ENCODE measurements at places on chromosomes 1 and 21.

GRCh38 chr1:66175098-66175497, 358.9 kb upstream of the SGIP1 start:
- DNase-seq = no peak

GRCh38 chr1:15678578-15678977, 5.5 kb upstream of the PLEKHM2 start:
- DNase-seq = no peak

- no peak for DNase-seq
These were observed 9.6 kb downstream of the EPHA10 start for GRCh38 chr1:37755290-37755689.

GRCh38 chr1:185033686-185034085, 11.7 kb upstream of the RNF2 start:
- DNase-seq = no peak

- no peak for DNase-seq
These were observed 39.7 kb upstream of the PADI2 start for GRCh38 chr1:17158961-17159360.

GRCh38 chr21:27173053-27173452, 206.2 kb upstream of the ADAMTS5 start:
- DNase-seq = no peak

DNA sequence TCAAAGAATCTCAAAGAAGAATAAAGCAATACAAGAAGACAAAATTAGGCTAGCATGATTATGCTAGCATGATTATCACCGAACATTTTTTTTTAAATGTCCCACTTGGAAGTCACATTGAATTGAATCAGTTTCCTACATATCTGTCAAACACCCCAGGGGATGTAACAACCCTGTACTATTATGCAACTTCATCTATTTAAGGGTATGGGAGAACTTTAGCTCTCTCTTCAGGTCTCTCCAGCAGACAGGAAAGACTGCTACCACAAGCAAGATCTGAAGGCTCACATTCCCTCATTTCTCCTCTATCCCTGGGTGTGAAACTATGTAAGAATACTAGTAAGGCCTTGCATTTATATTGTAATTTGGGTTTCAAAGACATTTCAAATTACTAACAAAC, 52.8 kb downstream of the EDEM3 start:
- no peak for DNase-seq

DNA sequence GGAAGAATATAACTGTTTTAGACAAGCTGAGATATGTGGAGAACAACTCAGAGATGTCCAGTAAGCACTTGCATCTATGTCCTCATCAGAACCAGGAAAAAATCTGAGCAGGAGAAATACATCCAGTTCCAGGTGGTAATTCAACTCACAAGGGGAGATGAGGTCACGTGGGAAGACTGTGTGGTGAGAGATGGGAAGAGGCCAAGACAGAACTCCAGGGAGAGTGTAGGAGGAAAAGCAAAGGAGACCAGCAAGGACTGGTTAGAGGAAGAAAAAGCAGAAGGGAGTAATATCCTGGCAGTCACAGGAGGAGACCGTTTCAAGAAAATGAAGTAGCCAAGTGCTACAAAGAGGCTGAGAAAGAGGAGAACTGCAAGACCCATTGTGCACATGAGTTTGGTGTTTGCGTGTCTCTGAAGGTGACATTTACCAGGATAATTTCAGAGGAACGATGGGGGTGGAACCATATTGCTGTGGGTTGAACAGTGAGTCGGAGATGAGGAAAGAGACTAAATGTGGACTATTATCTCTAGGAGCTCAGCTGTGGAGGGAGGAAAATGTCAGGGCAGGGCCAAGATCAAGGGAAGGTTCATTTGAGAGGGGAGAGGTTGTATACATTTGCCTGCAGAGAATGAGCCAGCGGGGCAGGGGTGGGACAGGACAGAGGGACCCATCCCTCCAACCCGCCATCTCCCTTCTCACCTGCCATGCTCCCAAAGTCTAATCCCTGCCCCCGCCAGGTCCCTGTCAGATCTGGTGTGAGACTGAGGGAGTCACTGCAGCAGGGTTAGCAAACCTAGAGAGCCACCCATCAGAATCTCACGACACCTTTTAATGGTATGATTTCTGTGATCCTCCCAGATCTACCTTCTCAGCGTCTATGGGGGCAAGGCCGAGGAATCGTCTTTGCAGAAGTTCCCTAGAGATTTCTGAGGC, 24.9 kb downstream of the SUSD4 start:
- DNase-seq = no peak

DNA sequence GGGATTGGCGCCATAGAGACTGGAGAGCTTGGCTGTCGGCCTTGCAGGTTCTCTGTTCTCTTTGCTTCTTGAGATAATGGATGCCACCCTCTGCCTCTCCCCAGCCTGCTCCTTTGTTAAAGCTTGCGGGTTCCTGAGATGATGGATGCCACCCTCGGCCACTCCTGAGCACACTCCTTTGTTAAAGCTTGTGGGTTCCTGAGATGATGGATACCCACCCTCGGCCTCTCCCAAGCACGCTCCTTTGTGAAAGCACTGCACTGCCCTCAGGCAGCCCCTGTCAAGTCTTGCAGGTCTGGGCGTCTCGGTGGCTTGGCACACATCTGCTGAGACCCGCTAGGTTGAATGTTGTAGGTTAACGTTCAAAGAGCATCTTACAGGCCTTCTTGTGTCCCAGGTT, 76.5 kb downstream of the SCCPDH start:
- DNase-seq = no peak

GRCh38 chr1:186564582-186564981, 103.7 kb upstream of the PDC start:
- DNase-seq = no peak

- no peak for DNase-seq
These were observed 10.2 kb downstream of the CD55 start for GRCh38 chr1:207331354-207332313.

- no peak for DNase-seq
These were observed 132.4 kb upstream of the USH2A start for GRCh38 chr1:216555653-216556052.

- no peak for DNase-seq
These were observed 22.2 kb downstream of the TUT4 start for GRCh38 chr1:52530563-52531144.

DNA sequence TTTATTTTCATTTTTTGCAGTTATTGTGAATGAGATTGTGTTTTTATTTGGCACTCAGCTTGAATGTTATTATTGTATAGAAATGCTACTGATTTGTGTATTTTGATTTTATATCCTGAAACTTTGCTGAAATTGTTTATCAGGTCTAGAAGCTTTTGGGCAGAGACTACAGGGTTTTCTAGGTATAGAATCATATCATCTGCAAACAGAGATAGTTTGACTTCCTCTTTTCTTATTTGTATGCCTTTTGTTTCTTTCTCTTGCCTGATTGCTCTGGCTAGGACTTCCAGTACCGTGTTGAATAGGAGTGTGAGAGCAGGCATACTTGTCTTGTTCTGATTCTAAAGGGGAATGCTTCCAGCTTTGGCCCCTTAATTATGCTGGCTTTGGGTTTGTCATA, 27.3 kb downstream of the ZNF691 start:
- DNase-seq = no peak

DNA sequence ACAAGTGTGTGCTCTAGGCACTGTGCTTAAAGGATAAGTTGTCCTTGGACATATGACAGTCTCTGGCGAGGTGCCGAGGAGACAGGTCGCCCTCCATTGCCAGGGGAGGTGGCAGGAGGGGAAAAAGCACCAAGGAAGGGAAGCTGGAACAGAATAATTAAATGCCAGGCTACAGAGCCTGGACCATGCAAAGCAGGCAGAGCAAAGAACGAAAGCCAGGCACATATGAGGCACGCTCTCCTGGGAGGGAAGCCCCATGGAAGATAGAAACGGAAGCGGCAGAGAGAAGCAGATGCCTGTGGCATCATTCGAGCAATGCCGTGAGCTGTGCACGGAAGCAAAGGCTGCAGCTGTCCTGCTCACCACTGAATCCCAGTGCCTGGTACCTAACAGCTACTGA, 91.2 kb downstream of the JAK1 start:
- DNase-seq = no peak

DNA sequence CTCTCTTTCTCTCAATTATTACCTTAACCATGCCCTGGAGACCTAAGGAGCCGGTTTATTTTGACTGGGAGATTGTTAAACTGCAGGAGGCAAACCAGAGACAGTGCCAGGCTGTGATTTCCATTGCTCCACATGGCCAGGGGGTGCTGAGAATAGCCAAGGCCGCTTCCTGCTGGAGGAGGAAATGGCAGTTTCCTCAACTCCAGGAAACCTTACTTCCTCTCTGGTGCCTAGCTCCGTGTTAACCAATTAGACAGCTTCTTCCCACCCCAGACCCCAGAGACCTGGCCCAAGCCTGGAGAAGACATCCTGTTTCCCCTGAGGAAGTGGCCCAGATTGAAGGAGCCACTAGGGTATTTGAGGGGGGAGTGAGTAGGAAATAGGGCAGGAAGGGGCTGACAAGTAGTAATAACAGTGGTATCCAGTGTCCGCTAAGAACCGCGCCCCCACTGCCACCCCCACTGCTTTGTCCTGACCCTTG, 161.2 kb downstream of the PLPP3 start:
- DNase-seq = no peak

- DNase-seq = no peak
These were observed 5.2 kb downstream of the KRTAP10-8 start for GRCh38 chr21:44617071-44617501.

GRCh38 chr21:36647279-36648093, 51.4 kb upstream of the SIM2 start:
- DNase-seq = no peak

GRCh38 chr1:60041783-60042182, 31.8 kb downstream of the C1orf87 start:
- DNase-seq = no peak

- DNase-seq = no peak
These were observed 27.1 kb upstream of the VTCN1 start for GRCh38 chr1:117237726-117238381.

- no peak for DNase-seq
These were observed 187.0 kb upstream of the USP24 start for GRCh38 chr1:55402142-55402541.

GRCh38 chr1:166132496-166132895, 34.3 kb downstream of the FAM78B start:
- no peak for DNase-seq

- DNase-seq = no peak
These were observed 143.5 kb upstream of the HNRNPU start for GRCh38 chr1:245007852-245008251.

DNA sequence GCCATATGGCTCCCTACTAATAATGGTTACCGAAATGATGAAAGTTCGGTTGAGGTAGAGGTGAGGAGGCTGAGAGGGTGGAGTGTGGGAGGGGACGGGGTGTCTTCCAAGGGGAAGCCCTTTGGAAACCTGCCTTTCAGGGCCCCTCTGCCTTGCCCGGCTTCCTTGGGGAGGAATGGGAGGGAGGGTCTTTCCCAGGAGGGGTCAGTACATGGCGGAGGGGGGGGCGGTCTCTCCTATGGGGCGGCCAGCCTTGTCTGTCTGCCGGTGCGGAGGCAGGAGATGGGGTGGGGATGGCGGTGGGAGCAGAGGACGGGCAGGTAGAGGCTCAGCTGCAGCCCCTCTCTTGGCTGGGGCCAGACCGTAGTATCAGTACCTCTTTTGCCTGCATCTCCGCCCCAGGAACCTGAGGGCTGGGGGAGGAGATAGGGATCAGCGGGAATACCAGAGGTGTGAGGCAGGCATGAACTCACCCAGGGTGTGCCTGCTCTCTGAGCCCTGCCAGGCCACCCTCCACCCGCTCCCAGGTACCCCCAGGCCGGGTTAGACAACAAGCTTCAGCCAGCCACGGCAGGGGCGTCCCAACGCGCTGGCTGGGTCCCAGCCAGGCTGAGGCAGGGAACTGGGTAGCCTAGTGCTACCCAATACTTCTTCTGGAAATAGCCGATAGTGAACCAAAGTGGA, 79.4 kb upstream of the POU3F1 start:
- no peak for DNase-seq

GRCh38 chr21:44912158-44912473, 8.6 kb downstream of the ITGB2 start:
- no peak for DNase-seq

DNA sequence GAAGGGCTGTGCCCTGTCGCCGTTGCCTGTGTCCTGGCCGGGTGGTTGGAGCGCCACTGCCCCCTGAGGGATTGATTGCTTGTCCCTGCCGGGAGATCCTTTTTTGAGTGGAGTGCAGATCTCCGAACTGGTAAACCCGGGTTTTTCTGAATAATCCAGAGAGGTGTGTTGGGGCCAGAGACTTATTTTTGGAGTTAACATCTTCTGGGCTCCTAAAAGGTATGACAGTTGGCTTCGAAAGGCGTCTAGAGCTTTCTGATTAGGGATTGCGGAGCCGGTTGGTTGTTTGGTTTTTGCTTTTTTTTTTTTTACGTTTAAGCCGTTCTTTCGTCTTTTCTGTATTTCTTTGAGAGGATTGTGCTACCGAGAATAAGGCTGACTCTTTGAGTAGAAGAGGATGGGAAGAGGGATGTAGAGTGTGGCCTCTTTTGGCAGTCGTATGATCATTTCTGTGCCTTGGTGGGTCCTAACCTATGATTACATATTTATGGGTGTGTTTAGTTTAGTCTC, 756 bp downstream of the RLF start:
- DNase-seq = no peak

DNA sequence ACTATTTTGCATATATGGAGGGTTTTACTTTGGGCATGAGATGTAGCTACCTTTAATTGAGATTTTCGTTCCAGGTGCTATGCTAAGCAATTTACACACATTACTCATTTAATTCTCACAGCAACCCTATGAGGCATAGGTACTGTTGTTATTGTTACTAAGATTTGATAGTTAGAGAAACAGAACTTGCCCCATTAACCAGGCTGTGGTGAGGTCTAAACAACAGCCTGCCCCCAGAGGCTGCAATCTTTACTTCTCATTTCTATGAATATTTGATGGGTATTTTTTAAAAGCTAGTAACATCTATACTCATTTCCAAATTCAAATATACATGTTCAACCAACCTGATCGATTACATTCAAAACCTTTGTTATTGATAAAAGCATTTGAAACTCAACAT, 155.6 kb downstream of the GALNT2 start:
- no peak for DNase-seq

DNA sequence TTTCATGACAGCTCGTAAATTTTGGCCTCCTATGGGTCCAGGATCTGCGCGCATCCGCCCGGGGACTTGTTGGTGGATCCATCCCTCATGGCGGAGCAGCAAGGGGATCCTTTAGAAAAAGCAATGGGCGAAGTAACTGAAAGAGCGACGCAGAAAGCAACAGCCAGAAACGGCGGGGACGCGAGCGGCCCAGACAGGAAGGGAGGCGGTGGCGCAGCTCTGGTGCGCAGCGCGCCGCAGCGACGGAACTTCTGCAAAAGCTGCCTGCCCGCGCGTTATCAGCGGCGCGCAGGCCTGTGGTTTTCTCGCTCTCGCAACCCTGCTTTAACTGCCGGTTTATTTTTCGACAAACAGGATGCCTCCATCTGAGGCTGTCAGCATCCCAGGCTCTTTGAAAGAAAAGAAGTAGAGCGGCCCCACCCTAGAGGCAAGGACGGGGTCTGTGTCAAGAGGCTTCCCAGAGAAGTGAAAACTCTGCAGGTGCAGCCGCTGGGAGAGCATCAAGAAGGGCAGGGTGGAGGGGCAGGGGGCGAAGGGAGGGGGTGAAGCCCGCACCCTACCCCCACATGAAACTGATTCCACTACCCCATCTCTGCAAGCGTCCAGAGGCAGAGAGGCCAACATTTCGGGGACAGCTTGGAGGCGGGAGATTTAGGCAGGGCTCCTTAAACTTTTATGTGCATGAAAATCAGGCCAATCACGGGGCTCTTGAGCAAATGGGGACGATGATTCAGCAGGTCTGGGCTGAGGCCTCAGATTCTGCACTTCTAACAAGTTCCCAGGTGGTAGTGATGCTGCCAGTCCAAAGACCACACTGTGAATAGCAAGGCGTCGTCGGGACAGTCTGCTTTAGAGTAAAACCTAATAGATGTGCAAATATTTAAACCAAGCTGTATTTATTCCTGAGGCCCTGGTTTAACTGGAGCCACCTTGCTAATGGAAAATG, 22.2 kb downstream of the RUNX1 start:
- DNase-seq = no peak
